Metanephros (tissue), 2 donors: ENCODE measurements at places on chromosomes 5 and 9. TPM values are rescaled to one million over a fixed set of nuclear protein-coding genes. Genes with fewer than 3 reads are reported as not detected.

CORO2A gene
- total RNA-seq = 1.4 TPM

FOXD1 gene
- total RNA-seq = 13.9 TPM

SHISAL2B gene
- not detected for total RNA-seq

ANAPC2 gene
- 44.7 TPM for total RNA-seq

DNAH5 gene
- total RNA-seq = 3.2 TPM

ACO1 gene
- 21.5 TPM for total RNA-seq

PDCD1LG2 gene
- total RNA-seq = 0.64 TPM

RANBP3L gene
- 13.3 TPM for total RNA-seq

PLAC8L1 gene
- total RNA-seq = not detected

DIMT1 gene
- 31.2 TPM for total RNA-seq

SLC34A1 gene
- total RNA-seq = 166 TPM

RELL2 gene
- total RNA-seq = 1.2 TPM

FOXD4L6 gene
- total RNA-seq = not detected

ASPN gene
- 33.7 TPM for total RNA-seq

ZNF883 gene
- total RNA-seq = 6.5 TPM

RAPGEF1 gene
- total RNA-seq = 36.5 TPM

CYLC2 gene
- not detected for total RNA-seq

DOCK8 gene
- total RNA-seq = 26.6 TPM

SMIM33 gene
- not detected for total RNA-seq

CDC25C gene
- 5.1 TPM for total RNA-seq

RETREG1 gene
- total RNA-seq = 41.3 TPM

NSG2 gene
- total RNA-seq = 0.76 TPM

FAM219A gene
- total RNA-seq = 8.3 TPM

ZNF169 gene
- total RNA-seq = 9.1 TPM

SLC45A2 gene
- 0.23 TPM for total RNA-seq

SRA1 gene
- 19.4 TPM for total RNA-seq

CDKN2A gene
- total RNA-seq = 0.12 TPM

SPATA31A3 gene
- total RNA-seq = not detected

DDX4 gene
- not detected for total RNA-seq

FOXI1 gene
- total RNA-seq = 3.8 TPM

S100Z gene
- total RNA-seq = 0.41 TPM

EGFLAM gene
- 14.2 TPM for total RNA-seq

CAVIN4 gene
- total RNA-seq = 38.4 TPM

MINAR2 gene
- not detected for total RNA-seq

IRX1 gene
- total RNA-seq = 50.3 TPM

TICAM2 gene
- 2.9 TPM for total RNA-seq

LVRN gene
- 2.6 TPM for total RNA-seq

DBH gene
- 1.1 TPM for total RNA-seq

TUT7 gene
- 22.2 TPM for total RNA-seq

ST6GALNAC6 gene
- total RNA-seq = 31.2 TPM

OGN gene
- total RNA-seq = 46.5 TPM

HSPB3 gene
- total RNA-seq = 17.4 TPM

ZFP37 gene
- 4.7 TPM for total RNA-seq

PTRH1 gene
- total RNA-seq = 16.2 TPM

ITGA2 gene
- total RNA-seq = 25.0 TPM

GABRP gene
- total RNA-seq = 1.7 TPM
